IPS DF 6.9 (cell line): ENCODE measurements at places on chromosomes 7 and 10.

DNA sequence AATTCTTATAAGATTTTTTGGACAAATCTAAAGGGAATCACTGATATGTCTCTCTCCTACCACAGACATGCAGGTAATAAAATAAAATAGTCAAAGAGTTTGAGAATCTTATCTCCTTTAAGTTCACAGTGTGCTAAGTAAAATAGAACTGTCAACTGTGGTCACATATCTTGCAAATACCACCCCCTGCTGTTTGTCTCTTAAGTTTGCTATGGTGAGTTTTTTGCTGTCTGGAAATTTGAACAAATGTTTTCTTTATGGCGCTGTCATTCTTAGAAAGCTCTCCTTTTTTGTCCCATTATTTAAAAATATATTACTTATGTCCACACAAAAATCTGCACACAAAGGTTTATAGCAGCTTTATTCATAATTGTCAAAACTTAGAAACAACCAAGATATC is 19.6 kb downstream of the GIMAP5 start:
- no peak for DNase-seq

DNA sequence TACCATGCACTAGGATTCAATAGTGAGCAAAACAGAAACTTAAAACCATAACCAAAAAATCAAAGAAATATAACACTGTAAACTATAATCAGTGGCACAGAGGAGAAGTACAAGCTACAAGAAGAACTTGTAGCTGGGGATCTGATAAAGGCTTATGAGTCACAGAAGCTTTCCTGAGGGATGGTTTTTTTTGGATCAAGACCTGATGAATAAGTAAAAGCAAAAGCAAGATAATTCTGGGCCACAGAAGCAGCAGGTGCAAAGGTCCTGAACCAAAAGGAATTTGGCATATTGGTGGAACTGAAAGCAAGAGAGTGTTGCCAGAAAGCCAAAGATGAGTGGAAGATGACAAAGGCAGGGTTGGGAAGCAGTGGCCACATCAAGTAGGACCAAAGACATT is 37.4 kb upstream of the BET1 start:
- no peak for DNase-seq

DNA sequence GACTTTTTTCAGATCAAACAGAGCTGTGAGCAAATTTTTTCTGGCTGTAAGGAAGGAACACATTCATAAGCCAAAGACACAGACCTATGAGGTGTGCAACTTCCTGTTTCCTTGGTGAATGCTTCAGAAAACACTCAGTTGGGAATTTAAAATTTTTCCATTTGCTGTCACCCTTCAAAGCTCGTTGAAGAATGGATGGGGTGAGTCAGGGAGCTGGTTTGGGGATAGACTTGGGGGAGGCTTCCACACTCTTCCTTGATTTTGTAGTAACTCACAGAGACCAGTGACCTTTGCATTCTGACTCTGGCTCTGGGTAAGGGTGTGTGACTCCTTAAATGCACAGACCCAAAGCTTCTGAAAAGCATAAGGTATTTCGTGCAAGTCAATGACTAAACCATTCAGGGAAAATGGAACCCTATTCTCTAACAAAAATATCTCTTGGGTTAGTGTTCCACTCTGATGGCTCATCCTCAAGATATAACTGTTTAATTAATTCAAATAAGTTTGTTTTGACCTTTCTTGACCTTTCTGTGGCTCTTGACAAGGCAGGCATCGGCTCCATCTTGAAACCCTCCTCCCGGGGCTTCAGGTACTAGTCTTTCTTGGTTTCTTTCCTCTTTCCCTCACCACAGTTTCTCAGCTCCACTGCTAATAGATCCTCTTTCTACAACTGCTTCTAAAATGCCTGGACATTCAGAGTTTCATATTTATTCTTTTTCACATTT is 227.8 kb upstream of the INHBA start:
- DNase-seq = no peak

DNA sequence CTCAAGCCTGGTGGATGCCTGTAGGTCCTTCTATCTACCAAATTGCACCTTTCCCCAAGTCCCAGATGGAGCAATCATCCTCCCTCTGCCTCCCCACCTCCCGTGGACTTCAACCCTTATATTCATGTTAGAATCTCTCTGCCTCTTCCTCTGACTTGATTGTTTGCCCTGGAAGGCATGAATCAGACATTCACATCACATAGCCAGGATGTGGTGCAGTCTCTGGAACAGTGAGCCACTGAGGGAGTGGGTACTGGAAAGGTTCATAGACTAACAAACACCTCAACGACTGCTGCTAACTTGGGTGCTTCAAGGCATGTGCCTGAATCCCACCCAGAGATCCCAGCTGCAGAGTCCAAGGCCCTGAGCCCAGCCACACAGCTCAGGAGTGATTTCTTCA is 494.0 kb downstream of the TNS3 start:
- DNase-seq = no peak

GRCh38 chr7:154868921-154869320 is 134.0 kb downstream of the PAXIP1 start:
- DNase-seq = no peak

DNA sequence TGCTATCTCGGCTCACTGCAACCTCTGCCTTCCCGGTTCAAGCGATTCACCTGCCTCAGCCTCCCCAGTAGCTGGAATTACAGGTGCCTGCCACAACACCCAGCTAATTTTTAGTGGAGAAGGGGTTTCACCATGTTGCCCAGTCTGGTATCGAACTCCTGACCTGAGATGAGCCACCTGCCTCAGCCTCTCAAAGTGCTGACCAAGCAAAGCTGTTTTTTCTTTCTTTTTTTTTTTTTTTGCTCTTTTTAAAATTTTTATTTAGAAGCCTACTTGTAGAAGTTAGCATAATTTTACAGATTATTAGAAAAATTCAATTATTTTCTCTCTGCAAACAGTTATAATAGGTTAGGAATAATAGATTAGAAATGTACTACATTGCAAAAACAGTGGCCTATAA is 1.2 kb upstream of the FGFBP3 start:
- DNase-seq = no peak

GRCh38 chr7:65892835-65893234 is 20.0 kb downstream of the VKORC1L1 start:
- DNase-seq = no peak

GRCh38 chr7:37732888-37733287 is 49.3 kb downstream of the GPR141 start:
- no peak for DNase-seq

GRCh38 chr7:109713366-109713765 is 1143.7 kb downstream of the DNAJB9 start:
- no peak for DNase-seq

DNA sequence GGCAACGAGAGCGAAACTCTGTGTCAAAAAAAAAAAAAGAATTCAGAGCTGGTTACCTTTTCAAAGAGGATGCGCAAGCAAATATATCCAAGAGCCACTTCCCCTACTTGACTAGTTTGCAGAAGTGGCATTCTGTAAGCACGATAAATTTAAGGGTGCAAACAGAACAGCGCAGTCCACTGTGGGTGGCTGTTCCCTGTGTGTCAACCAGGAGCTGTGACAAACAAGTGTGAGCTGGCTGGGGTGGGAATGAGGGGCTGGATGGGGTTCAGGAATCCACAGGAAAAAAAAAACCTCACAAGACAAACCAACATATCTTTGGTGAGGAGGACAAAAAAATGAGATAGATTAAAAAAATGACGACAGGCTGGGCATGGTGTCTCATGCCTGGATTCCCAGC is 15.9 kb downstream of the GUSB start:
- no peak for DNase-seq

GRCh38 chr10:14569274-14570060 is 205.2 kb downstream of the FAM107B start:
- no peak for DNase-seq

- DNase-seq = no peak
These were observed 85.0 kb upstream of the DDC start for GRCh38 chr7:50650057-50650664.

- DNase-seq = no peak
These were observed 286.0 kb downstream of the RNLS start for GRCh38 chr10:88297103-88297502.

DNA sequence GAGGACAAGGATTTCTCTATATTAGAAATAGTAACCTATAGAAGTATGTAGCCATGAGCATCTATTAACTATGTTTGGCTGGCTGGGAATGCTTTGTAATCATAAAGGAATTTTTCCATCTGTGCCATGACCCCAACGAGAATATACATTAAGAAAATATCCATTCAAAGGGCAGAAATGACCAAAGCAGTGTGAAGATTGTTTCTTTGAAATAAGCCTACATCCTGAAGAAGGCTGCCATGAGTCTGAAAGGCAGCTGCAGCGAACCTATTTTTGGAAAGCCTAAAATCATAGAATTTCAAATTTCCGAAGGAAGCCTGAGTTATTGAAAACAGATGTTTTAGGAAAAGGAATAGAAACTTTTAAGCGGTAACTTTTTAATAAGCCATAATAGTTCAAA is 244.2 kb upstream of the FOXK1 start:
- no peak for DNase-seq

DNA sequence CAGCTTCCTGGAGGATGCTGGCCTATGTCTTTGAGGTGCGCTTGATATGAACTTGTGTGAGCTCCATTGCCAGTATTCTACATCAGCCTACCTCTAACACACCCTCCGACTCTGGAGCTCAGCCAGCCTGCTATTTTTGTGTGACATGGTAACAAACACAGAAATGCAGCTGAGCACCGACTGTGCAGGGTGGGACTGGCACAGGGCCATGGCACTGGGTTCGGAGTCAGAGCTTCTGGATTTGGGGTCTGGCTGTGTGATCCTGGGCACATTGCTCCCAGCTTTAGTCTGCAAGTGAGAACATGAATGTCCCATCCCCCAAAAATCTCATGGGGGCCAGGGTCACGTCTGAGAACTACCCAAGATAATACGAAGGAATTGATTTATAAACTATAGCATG is 257.2 kb upstream of the CTBP2 start:
- DNase-seq = no peak

DNA sequence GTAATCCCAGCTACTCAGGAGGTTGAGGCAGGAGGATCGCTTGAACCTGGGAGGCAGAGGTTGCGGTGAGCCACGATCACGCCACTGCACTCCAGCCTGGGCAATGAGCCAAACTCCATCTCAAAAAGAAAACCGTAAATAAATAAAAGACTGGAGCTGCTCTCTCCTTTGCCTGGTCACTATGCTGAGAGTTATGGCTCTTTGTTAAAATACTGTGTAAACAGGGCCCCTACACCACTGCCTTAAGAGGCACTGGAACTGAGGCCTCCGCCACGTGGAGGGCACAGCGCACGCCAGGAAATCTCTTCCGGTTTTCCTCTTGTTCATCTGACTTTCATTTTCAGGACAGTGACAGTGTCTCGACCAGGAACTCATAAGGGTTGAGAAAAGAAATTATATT is 123.3 kb downstream of the PAXIP1 start:
- no peak for DNase-seq

DNA sequence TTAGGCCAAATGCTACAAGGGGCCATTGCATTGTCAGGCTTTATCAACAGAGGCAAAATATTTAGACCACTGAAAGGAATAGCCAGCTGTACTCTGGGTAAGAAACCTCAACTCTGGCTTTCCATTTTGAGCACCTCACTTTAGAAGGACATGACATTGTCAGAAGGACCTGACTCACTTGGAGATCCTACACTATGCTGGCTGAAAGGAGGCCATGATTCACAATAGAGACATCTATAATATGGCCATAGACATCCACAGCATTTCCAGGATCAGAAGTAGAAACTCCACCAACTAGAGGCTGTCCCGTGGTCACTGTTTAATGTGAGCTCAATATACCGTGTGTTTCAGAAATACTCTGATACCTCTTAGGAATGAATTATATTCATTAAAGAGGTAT is 140.9 kb downstream of the BTAF1 start:
- DNase-seq = no peak

DNA sequence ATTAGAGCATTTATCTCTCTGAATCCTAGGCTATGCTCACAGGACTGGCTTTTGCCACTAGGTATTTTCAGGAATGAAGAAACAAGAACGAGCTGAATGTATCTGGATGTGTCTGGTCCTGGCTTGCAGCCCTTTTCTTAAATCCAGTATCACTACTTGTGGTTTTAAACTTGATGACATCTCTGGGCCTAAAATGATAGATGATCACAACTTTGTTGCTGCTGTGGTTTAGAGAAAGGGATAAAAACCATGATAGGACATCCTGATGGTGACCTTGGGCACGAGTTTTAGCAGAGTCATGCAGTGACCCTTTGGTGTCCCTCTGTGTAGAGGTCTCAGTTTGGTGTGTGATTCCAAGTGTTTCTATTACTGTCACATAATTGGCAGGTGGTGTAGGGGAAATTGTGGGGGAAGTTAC is 31.7 kb upstream of the SEMA3C start:
- no peak for DNase-seq

DNA sequence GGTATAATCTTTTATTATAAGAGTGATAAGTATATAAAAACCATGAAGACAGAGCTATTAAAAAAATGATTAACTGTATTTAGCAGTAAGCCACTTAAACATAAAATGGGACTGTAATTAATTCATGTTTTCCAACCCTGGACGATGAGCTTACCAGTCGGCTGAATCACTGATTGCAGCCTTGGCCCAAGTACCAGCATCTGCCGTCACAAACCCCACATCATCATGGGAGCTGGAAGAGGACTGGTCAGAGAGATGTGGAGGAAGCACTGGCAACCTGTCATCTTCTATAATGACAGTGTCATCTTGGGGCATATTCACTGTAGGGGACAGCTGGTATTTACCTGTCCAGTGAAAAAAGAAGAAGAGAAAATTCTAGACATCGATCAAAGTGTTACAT is 473.6 kb downstream of the PARD3 start:
- DNase-seq = no peak
